ENCODE measurements at places on chromosomes 1 and 21.

- no peak for DNase-seq
These were observed 46.9 kb downstream of the CD34 start for GRCh38 chr1:207863893-207864535.

- no peak for DNase-seq
These were observed 18.6 kb downstream of the AK2 start for GRCh38 chr1:33018112-33018511.

GRCh38 chr1:62588000-62588399, 9.3 kb upstream of the ANGPTL3 start:
- DNase-seq = no peak

GRCh38 chr1:117814856-117815797, 114.3 kb downstream of the GDAP2 start:
- no peak for DNase-seq

DNA sequence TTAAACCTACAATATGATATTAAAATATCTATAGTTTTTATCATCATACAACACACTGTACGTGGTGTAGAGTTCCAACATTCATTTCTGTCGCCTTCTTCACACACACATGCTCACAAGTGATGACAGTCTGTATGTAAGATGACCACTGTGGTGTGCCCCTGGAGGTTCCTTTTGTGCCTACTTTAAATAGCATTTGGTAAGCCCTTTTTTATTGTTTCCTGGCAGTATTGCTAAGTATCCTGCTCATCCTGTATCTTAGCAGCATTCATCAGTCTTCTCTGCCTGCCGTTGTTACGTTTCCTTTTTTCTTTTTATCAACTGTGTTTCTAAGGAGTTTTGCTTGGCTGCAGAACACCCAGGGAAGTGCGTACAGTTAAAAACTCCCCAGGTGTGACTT, 231.4 kb downstream of the CHRM3 start:
- no peak for DNase-seq

DNA sequence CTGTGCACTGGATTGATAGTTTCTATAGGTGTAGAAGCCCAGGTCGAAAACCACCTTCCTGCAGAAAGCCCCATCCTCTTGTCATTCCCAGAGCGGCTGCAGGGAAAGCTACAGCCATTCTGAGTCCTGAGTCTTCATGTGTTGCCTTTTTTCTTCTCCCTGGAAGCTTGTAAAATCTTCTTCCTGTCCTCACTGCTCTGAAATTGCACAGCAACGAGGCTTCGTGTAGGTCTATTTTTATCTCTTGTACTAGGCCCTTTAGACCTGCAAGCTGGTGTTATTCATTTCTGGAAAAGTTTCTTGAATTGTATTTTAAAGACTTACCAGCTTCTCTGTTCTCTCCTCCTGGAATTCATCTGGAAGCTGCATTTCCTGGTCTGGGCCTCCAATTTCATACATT, 44.2 kb upstream of the ETS2 start:
- no peak for DNase-seq

DNA sequence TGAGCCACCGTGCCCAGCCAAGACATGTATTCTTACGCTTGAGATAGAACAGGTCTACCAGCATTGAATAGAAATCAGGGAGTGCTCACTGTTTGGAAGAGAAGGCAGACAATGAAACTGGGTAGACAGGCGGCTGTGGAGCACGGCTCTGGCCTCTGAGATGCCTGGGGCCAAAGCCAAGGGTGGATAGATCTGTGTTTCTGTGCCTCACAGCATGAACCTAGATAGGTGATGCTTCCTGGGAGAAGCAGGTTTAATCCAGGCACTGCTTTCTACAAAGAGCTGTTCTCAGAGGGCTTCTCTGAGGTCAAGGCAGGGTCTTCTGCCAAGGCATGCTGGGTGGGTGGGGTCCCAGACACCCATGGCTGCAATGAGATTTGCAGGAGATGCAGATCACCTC, 24.6 kb upstream of the PRSS38 start:
- DNase-seq = no peak

- no peak for DNase-seq
These were observed 242.7 kb upstream of the JUN start for GRCh38 chr1:59026472-59026948.

DNA sequence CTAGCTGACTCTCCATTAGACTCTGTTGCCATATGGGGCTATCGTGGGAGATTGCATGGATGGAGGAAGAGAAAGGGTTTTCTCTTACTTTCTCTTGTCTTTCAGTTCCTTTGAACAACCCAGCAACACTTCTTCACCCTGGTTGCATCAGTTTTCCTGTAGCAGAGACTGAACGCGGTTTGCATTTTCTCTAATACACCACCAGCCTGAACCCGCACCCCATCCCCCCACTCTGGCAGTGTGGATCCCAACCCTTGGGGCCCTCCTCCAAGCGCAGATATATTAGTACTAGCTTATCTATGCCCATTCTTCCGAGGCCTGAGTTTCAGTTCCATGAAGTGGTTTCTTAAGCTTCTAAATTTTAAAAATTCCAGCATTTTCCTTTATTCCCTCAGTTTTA, 12.6 kb downstream of the DR1 start:
- DNase-seq = no peak

DNA sequence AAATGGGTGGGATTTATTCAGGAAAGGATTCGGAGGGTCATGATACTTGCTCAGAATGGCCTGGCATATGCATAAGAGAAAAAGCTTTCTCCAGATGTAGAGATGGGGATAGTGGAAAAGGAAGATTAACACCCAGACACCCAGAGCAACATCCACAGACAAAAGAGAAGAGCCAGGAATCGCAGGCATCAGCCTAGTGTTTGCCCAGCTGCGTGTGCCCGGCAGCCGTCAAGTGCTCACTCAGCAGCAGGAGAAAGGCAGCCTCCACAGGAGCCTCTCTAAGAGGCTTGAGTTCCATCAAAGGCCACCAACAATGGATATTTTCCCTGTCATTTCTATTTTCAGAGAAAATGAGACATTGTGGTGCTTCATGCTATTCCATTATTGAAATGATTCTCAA, 54.7 kb downstream of the NTPCR start:
- DNase-seq = no peak

DNA sequence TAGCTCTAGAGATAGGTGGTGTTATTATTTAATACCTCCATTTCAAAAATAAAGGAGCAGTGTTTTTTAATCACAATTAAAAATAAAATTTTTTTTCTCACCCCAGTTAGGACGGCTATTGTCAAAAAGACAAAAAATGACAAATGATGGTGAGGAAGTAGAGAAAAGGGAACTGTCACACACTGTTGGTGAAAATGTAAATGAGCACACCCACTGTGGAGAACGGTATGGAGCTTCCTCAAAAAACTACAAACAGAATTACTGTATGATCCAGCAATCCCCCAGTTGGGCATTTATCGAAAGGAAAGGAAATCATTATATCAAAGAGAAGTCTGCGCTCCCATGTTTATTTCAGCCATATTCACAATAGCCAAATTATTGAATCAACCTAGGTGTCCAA, 148.7 kb upstream of the NR5A2 start:
- DNase-seq = no peak

DNA sequence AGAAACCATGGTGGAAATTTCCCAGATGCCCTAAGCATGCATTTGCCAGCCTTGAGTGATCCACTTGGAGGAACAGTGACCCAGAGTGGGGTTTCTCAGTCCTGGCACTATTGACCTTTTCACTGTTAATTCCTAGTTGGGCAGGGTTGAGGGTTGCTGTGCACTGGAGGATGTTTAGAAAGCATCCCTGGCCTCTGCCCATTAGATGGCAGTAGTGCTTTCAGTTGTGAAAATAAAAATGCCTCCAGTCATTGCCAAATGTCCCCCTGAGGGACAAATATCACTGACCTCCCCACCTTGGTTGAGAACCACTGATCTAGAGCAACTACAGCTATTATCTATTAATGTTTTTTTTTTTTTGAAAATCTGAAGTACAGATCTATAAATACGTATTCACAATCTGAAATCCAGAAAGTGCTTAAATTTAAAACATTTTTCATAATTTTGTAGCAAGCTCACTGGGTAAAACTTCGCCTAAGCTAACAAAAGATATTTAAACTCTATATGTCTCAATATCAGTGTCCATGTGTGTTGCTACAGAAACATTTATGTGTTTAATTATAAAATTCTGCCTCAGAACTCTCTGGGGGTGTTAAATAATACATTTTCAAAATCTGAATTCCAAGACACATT, 27.3 kb downstream of the F3 start:
- no peak for DNase-seq

DNA sequence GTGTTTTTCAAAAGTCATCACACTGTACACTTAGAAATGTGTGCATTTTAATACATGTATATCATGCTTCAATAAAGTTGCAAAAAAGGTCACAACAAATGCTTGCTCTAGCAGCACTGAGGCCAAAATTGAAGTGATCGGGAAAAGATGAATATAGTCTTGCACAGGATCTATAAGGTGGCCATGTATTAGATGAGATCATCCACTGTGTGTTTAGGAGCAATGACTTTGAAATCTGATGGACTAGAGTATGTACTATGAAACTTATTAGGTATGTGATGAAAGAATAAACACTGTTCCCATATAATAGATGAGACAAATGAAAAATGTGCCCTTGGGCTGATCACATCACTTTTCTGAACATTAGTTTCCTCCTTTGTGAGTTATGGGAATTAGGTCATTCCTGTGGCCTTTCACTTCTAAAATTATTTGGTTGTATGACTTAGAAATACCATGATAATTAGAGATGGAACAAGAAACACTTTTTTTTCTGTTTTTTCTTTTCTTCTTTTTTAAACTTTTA, 984.6 kb downstream of the ADGRL2 start:
- DNase-seq = no peak

DNA sequence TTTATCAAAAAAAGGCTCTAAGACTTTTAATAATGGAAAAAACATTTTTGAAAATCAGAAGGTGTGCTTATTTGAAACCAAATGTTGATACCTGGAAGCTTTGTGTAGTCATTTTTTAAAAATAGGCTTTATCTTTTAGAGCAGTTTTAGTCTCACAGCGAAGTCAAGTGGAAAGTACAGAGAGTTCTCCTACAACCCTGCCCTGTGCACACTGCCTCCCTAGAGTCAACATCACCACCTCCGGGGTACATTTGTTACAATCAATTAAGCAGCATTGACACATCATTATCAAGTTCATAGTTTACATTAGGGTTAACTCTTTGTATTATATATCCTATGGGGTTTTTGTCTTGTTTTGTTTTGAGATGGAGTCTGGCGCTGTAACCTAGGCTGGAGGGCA, 10.7 kb upstream of the ERO1B start:
- no peak for DNase-seq

GRCh38 chr1:110645211-110645610, 29.5 kb downstream of the KCNA3 start:
- DNase-seq = no peak

- no peak for DNase-seq
These were observed 65.5 kb downstream of the RERE start for GRCh38 chr1:8751984-8752383.

GRCh38 chr1:77238462-77238861, 19.2 kb upstream of the PIGK start:
- DNase-seq = no peak

- no peak for DNase-seq
These were observed 4.7 kb downstream of the GALE start for GRCh38 chr1:23795676-23796465.

DNA sequence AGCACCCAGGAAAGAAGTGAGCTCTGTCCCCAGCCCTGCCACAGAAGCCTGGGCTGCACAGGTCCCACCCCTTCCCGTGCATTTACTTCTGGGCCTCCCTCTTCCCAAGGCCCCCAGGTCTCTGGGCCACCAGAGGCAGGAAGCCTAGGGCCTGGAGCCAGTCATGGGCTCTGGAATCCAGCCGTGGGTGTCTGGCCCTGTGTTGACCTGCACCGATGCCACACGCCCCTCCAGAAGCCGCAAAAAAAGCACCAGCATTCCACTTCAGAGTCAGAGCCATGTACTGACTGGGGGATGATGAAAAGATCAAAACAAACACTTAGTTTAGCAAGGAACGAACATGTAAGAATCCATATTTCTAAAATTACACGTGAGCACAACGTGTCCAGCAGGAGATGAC, 141.7 kb downstream of the NPHP4 start:
- DNase-seq = no peak

DNA sequence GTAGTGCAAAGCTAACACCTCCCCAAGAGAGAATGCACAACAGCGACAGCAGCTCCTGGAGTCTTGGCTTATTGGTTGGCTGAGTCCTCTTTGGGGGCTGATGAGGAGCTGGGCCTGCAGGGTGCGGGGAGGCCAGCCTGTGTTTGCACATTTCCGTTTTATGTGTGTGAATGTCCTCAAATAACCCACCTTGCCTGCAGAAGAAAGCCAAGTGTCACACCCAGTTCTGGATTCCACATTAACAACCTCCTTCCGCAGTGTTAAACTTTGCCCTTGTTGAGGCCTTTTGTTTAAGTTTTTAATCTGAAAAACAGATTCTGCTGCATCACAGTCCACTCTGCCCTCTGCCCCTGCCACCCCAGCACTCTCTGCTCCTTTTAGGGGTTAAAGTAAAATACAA, 274.5 kb downstream of the TM2D1 start:
- DNase-seq = no peak

DNA sequence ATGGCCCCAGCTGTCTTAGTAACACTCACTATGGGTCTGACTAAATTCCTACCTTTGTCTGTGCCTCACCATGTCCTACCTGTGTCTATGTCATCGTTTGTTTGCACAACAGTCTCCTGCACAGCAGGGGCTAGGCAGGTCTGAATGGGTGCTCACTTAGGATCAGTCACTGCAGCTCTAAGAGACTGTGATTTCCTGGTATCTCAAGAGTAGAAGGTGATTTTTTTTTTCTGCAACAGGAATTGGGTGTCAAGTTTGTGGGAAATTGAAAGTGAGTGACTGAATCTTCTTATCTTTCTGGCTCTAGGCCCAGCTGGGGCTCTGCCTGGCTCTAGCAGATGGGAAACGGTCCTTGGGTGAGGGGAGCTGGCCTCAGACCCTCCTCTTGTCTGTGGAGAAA, 46.4 kb upstream of the TRABD2B start:
- no peak for DNase-seq

GRCh38 chr1:216562383-216562782, 139.1 kb upstream of the USH2A start:
- DNase-seq = no peak

DNA sequence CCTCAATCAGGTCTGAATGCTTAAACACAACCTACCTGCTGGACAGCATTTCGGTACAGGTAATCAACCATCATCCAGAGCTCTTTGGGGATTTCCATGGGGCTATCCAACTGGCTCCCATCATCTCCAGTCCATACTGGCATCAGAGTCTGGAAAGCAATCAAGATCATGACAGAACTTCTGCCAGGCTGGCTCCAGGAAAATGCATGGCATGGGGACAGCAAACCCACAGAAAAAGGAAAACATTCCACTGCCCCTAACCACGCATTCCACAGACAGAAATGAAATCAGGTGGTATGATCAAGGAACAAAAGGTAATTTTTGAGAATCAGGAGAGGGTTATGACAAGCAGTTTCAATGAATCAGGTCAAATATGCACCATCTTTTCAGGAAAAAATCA, 9.1 kb upstream of the MTF1 start:
- no peak for DNase-seq

GRCh38 chr1:212190169-212190568, 95.0 kb upstream of the PPP2R5A start:
- DNase-seq = no peak

- DNase-seq = peak; percentile 24
These were observed 19.4 kb upstream of the BSDC1 start for GRCh38 chr1:32413507-32414185.

GRCh38 chr1:55735106-55735505, 519.9 kb upstream of the USP24 start:
- no peak for DNase-seq

Measured in activated CD8-positive, alpha-beta memory T cell treated with anti-CD3 and anti-CD28 coated beads for 48 hours (primary cell).